ENCODE measurements at places on chromosomes 7 and 10.

DNA sequence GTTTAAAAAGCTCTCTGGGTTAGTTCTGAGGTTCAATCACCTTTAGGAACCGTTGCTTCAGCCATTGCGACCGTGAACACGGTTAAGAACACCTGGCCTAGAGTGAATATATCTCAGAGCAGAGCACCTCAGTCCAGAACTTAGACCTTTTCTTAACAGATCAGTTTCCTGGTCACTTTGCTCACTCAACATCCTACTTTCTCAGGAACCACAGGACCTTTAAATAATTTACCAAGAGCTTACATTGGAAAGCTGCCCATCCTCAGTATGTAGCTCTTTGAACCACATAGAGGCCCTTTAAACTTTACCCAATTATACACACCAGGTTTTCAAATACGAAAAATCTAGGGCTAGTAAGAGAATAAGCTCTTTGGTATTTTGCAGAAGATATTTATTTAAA, 153.2 kb downstream of the NRBF2 start:
- DNase-seq = no peak

DNA sequence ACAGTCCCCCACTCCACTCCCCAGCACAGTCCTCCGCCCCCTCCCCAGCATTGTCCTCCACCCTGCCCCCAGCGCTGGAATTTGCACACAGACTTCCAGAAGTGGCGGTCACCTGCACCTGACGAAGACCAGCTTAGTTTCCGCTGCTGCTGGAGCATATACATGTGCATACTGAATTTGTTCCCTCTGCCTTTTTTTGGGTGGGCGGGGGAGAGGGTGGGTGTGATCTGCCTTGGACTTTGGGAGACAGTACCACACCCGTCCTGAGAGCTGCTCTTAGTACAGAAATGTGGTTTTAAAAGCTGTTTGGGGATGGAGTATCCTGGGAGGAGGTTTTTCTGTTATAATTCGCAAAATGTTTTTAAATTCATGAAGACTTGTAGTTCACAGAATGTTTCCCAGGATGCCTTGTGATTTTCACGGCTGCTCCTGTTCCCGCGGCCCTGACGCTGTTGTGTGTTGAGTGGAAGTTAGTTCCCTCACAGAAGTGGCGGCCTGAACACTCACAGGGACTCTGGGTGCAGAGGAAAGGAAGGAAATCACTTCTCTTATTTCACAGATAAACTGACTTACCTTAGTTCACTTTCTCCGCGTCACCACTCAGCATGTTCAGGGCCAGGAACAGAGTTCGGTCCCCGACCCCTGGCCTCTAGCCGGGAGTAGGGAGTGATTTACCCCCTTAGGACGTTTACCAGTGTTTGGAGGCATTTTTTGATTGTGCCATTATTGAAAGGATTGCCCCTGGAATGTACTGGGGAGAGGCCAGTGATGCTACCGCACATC, 18.6 kb downstream of the PFKP start:
- DNase-seq = no peak

DNA sequence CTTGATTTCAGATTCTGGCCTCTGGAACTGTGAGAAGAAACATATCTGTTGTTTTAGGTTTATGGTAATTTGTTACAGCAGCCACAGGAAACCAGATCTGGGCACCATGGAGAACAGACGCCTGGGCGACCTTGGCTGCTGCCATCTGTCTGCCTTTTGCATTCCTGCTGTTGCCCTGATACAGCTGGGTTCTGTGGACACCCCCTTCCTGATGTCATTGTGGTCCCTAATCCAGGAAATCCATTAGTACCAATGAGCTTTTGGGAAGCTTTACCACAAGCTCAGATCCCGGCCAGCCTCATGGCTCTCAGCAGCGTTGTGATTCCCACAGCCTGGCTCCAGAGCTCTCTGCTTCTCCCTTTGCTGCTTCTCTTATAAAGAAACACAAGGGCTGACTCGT, 174.2 kb upstream of the NPS start:
- DNase-seq = no peak

DNA sequence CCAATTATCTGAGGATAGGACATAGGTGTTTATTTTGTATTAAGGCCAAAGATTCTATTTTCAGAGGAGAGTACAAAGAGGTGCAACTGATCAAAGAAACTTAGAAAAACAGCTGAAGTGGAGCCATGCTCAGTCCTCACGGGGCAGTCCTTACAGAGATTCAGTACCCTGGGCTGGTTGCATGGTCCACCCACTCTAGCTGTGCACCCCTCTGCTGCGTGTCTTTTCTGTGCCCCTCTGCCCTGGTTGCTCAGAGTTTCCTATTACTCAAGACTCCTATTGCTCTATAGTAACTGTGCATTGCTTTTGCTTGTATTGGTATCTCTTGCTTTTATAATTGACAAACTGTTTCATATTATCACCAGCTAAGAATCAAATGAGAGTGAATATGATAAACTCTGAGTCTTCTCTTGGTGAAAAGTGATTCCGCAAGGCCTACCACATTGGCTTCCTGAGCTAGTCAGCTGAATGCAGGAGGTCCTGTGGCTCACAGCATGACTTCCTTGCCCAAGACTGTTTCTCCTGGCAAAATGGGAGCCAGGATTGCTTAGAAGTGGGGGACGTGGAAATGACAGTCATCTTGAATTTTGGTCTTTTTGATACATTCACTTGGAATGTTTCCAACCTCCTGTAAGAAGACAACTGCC, 137.0 kb downstream of the GLCCI1 start:
- DNase-seq = no peak

DNA sequence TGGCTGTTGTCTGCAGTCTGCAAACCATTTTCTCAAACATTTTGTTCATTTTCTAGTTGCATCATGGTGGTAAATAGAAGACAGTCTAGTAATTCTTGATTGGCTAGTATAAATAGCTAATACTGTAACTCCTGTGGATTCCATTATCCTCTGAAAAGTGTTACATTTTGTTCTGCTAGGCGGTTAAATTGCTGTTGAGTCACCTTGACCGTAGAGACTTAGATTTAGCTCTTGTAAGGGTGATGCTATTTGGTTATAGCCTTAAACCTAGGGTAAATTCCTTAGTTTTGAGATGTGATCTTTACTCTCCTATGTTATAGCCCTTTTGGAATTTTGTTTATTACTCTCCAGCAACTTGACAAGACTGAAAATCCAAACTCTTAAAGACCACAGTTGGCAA, 58.8 kb downstream of the SHOC2 start:
- no peak for DNase-seq

GRCh38 chr7:155482511-155483183, 24.7 kb downstream of the EN2 start:
- DNase-seq = no peak

GRCh38 chr7:9200626-9201025, 767.2 kb downstream of the NXPH1 start:
- DNase-seq = no peak

GRCh38 chr7:37823557-37823956, 24.8 kb upstream of the NME8 start:
- DNase-seq = no peak

DNA sequence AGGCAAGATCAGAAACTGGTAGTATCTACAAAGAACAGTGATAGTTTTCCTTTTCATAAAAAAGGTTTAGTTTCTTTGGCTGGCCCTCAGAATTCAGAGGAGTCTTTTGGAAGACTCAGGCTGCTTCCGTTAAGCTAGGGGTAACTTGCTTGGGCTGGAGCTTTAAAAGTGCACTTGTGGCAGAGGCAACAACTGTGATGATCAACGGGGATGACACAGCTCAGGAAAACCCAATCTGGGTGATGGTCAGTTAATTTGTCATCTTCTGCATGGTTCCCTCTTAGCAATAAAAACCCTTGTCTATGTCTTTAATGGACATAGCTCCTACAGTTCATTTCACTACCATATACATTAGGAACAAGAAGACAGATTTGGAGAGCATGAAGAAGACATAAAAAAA, 46.7 kb downstream of the SGMS1 start:
- DNase-seq = no peak

DNA sequence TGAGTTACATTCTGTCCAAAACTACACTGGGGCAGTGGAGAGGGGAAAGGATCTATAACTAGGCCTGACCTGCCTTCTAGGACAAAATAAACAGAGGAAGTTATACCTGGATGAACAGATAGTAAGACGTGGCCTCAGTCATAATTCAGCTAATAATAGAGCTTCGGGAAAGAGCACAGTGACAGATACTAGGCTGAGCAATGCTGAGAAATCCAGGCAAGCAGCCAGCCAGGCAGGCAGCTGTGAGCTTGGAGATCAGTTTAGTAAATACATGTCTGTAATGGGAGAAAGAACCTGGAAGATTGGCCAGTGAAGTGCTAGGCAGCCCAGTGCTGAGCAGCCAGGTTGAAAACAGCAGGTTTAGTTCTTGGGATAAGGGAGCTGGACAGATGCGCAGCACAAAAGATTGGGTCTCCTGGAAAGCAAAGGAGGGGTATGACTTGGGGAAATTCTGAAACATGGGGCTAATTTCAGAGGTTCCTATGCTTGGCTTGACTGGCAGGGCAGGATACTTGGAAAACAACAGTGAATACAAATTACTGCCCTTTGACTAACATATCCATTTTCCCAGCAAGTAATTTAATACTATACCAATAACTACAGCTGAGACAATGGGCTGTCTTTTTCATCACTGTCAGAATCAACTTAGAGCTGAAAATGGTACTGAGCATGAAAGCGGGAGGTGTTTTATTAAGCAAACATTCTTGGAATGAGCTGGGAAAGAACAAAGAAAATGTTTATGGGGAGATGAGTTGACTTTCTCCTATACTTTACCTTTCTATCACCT, 140.8 kb downstream of the DGKB start:
- no peak for DNase-seq

DNA sequence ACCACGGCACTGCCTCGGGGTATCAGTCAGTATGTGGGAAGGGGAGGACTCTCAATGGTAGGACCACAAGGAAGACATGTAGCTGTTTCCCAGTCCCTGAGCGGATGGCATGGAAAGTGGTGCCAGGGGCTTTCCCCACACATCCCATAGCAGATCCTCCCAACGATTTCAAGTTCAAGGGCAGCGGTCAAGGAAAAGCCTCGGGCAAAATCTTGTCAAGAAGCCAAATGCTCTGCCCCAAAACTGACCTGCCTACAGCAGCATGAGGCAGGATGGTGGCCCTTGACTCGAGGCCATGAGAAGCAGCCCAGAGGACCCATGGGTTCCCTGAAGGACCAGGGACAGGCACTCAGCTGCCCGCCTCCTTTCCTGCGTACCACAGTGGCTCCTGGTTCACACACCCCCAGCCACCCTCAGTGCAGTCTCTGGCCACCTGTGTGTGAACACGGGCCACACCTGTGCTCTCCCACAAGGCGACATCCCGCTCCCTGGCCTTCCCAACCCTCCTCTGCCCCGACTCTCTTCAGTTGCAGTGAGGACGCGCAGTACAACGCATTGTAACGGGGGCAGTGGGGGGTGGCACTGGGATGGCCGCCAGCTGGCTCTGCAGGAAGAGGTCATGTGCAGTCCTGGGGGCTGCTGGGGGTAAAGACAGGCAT, 43.6 kb downstream of the CTBP2 start:
- DNase-seq = no peak

DNA sequence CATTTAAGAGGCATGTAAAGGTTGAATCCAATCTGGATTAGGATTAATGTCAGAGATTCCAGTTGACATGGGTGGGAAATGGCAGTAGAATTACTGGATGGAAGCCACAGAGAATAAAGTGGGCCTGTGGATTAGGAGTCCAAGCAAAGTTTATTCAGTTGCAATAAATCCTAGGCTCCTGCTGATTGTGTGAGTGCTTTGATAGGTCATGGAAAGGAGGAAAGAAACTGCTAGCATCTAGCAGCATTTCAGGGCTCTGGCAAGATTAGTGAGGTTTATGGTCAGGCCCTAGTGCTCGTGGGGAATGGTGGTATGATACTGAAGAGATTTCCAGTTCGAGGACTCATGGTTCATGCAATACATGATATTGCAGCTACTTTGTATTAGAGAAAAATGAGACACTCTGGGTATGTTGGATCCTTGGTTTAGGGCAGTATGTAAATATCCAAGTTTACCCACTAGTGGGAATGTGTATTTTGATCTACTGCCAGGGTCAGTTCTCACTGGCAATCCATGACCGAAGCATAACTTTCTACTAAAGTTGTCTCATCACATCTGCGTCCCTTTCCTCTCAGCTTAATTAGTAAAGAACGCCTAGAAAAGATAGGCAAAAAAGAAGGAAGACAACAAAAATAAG, 235.0 kb downstream of the SUGCT start:
- DNase-seq = no peak

GRCh38 chr7:155961241-155962190, 149.3 kb upstream of the SHH start:
- DNase-seq = peak; percentile 79

DNA sequence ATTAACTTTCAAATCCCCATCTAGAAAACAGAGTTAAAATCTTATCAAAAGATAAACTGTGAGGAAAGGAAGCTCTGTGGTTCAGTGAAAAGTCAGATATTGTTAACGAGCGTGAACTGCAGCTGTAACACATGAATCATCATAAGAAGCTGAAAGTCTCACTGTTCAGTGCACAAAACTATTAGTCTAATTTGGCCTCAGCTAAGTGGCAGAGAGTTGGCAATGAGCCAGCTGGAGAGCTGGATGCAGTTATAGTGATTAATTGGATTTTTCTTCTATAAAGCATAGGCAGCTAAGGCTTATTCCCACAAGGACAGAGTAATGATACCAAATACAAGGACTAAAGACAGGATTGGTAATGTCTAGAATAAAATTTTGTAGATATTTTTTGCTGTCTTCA, 101.1 kb upstream of the ABCB5 start:
- peak; percentile 77 for DNase-seq

DNA sequence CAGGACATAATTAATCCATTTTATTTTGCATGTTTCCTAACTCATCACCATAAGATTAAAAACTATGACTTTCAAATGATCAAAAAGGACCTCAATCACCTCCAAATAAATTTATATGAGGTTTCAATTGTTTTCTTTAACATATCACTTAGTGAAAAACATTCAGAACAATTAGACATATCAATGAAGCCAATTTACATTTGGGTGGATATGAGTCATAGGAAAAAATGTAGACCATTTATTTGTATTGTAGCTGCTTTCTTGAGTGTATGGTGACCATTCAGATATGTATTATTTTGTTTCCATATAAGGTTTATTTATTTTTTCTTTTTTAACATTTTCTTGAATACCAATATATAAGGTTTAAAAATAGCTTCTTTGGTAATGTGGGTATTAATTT, 13.3 kb upstream of the EXOC6 start:
- DNase-seq = no peak

- DNase-seq = no peak
Observed at GRCh38 chr7:114342431-114343179, 72.0 kb upstream of the FOXP2 start.

- no peak for DNase-seq
Observed at GRCh38 chr7:111871283-111871682, 309.0 kb upstream of the IMMP2L start.
